ENCODE measurements at places on chromosomes 5 and 9.
A peak's percentile ranks its signal among the peaks of the same experiment; 100 is the strongest.

GRCh38 chr5:125142458-125142857 is 396.0 kb upstream of the ZNF608 start:
- DNase-seq, result no peak

GRCh38 chr9:133342570-133342969 is 5.4 kb downstream of the MED22 start:
- DNase-seq, result no peak

- DNase-seq, result no peak
Measured at GRCh38 chr5:14560091-14560595, 21.4 kb upstream of the OTULINL start.

DNA sequence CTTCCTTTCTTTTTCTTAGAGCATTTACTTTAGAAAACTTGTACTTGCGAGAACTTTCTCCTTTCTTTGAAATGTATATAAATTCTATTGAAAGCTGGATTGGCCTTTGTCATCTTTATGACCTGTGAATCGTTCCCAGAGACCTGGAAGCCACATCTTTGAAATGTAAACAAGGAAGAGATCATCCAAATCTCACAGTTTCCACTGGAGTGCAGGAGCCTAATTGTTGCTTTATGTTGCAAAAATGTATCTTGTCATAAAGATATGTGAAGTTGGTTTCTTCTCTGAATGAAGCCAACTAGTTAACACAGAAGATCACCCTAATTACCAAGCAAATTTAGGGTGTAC is 1101.8 kb downstream of the TAF11L14 start:
- DNase-seq, result no peak

- no peak for DNase-seq
Measured at GRCh38 chr5:83184534-83184933, 107.2 kb downstream of the XRCC4 start.

- DNase-seq, result peak; percentile 50
Measured at GRCh38 chr9:4298255-4299004, 1.4 kb downstream of the GLIS3 start.

- no peak for DNase-seq
Measured at GRCh38 chr5:158430166-158430797, 571.3 kb upstream of the CLINT1 start.

DNA sequence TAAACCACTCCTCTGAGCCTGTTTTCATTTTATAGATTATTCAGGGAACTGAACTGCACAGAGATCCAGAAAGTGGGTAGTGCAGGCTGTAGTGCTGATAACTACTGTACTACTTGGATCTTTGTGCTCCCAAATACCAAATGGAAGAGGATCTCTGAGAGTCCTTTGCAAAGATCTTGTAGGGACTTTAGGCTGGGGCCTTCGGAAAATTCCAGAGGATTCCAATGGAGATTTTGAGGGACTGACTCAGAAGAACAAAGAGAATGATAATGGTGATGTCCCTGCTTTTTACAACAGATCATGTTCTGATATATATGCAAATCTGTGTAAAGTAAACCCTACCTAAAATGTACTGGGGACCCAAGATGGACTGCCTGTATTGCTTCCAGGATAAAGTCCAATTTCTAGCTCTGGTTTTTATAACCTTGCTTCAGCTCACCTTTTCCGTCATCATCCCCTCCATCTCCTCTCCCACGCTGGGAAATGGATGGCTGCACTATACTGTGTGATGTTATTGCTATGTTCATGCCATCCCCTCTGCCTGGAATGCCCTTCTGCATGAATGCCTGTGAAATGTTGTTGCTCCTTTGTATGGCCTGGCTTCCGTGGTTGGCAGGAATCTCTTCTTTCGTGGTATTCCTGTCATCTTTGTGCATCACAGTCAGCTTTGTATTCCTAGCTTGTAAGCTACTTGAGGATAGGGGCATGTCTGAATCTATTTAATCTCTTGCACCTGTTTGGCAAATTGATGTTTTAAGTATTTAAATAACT is 9.7 kb upstream of the PSMD5 start:
- DNase-seq, result no peak

- DNase-seq, result no peak
Measured at GRCh38 chr5:142222225-142222865, 102.5 kb downstream of the SPRY4 start.

GRCh38 chr9:114273461-114273881 is 49.4 kb upstream of the ORM1 start:
- DNase-seq, result no peak

DNA sequence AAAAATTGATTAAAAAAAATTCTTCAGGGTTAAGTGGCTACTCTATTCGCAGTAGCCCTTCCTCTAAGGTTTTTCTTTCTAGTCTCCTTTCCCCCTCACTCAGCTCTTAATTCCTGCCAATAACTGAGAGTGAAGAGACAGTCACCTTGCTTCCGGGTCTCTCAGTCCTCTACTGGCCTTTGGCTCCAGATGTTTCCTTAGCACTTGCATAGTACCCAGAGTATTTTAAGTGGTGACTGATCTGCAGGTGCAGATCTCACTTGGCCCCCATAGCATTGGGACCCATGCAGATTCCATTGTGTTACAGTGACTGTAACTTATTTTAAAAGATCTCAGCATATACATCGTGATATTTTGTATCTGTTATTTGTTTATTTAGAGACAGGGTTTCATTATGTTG is 66.2 kb downstream of the GCNT1 start:
- DNase-seq, result no peak

DNA sequence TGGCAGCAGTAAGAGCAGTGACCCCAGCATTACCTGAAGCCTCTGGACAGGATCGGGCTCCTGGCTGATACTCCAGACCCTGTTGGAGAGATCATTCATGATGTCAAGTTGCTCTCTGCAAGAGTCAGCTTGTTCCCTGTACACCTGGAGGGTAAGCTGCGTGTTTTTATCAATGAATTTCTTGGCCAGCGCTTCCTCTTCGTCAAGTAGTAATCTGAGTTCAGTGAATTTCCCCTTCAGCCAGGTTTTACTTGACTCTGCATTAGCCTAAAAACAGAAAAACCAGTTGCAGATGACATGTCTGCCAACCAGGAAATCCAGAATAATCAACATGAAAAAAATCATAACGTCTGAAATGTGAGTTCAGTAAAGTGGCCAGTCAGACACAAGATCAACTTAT is 19.1 kb downstream of the TRIM14 start:
- DNase-seq, result no peak

DNA sequence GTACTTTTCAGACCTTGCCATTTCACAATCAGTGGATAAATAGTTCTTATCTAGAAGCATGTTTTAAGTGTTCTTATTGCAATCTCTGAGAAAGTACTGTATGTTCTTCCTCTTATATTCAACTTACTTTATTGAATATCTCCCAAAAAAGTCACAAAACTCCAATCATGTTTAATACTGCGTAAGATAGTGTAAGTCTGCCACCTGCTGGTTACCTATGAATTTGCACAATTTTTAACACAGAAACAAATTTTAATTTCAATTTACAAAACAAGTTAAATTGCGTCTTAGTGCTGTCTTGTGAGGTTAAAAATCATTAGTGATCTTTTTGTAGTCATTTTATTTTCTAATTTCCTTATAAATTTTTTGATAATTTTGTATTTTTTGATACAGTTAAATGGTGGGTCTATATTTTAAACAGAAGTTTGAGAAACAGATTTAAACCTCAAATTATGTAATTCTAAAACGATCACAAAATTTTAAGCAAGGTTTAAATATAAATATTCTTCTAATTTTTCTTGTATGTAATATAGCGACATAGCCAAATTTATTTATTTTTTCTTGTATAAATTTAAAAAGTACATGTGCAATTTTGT is 115.8 kb downstream of the EMB start:
- no peak for DNase-seq

GRCh38 chr9:126295082-126295477 is 31.5 kb upstream of the MVB12B start:
- DNase-seq, result no peak

DNA sequence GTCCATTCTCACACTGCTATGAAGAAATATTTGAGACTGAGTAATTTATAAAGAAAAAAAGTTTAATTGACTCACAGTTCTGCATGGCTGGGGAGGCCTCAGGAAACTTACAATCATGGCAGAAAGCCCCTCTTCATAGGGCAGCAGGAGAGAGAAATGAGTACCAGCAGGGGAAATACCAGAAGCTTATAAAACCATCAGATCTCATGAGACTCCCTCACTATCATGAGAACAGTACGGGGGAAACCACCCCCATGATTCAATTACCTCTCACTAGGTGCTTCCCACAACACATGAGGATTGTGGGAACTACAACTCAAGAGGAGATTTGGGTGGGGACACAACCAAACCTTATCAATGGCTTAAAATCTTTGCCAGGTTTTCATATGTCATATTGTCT is 20.3 kb upstream of the TENT4A start:
- DNase-seq, result no peak

DNA sequence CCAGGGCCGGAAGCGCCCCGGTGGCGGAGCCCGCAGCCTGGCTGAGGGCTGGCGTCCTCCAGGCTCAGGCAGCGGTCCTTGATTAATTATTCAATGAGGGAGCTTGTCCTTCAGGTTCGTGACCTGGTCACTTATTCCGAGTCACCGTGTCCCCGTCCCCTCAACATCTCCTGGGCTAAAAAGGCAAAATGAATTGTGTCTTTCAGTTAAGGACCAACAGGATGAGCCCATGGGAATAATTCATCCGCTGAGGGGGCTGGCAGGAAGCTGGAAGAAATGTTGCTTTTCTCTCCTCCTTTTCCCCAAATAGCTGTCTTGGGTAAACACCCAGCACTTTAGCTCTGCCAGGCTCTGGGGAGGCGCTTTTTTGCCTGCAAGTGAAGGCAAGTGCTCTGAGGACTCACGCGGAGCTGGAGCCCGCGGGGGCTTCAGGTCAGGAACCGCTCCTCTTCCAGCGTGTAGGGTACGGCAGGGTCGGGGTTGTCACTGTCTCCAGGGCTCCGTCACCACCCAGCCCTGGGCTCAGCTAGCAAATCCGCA is 13.1 kb downstream of the KCNT1 start:
- no peak for DNase-seq

DNA sequence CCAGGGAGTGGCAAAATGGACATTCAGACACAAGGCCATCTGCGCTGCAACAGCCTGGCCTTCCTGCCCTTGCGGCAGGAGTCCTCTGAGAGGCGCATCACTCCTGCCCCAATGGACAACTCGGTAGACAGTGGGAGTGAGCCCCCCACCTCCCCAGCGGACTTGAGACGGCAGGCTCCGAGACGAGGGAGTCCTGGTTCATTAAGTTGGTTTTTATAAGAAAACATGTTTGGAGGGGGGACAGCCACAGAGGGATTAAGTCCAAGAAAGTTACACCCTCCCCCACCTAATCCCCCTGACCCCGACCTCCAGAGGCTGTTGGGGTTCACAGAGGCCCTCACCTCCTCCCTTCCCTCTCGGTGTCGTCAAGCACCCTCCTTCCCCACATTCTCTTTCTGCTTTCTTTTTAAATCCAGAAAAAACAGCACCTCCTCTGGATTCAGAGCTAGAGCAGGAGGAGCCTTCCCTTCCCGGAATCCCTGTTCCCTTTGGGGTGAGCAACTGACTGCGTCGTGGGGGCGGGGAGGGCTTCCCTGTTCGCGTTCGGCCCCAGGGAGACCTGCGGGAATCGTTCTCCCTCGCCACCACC is 1.8 kb upstream of the EGR1 start:
- no peak for DNase-seq

DNA sequence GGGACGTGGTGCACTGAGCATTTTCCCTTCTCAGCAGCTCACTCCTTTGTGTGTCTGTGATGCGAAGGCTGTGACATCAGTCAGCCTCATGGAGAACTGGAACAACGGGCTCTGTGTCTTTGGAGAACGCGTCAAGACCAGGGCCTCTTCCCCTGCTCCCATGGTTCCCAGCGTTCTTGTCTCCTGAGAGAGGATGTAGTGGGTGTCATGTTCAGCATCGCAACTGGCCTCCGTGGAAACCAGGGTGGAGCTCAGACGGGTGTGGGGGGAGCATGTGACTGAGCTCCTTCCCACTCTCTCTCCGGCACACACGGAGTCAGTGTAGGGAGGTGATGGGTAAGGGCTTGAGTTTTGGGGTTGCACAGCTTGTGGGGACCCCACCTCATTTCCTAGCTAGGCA is 59.7 kb downstream of the TENT4A start:
- DNase-seq, result no peak

- no peak for DNase-seq
Measured at GRCh38 chr9:13141629-13142028, 137.9 kb downstream of the MPDZ start.

GRCh38 chr9:38251036-38251860 is 141.3 kb upstream of the ALDH1B1 start:
- DNase-seq, result no peak

GRCh38 chr9:109487247-109487646 is 10.9 kb downstream of the PTPN3 start:
- DNase-seq, result no peak

- no peak for DNase-seq
Measured at GRCh38 chr5:133391354-133392136, 220.8 kb downstream of the FSTL4 start.

DNA sequence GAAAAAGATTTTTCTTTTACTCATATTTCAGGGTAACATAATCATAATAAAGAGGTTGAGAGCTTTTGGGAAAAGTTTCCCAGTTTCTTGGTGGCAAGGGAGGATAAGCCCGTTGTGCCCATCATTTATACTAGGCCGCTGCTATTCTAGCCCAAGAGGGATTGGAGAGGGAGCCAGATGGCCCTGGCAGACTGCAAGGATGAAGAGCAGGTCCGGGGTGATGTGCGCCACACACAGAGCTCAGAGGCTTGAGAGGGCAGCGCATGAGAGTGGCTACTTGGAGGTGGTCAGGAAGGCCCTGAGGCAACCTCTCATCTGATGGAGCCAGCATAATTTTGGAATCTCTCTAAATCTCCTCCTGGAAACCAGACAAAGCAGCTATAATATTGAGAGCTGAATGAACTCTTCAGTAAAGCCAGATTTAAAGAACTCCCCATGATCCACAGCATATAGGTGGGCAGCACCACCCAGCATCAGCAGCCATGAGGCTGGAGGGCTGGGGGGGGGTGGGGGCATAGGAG is 110.1 kb downstream of the MED27 start:
- DNase-seq, result no peak

GRCh38 chr9:31137176-31138160 is 1247.0 kb upstream of the ACO1 start:
- DNase-seq, result no peak

DNA sequence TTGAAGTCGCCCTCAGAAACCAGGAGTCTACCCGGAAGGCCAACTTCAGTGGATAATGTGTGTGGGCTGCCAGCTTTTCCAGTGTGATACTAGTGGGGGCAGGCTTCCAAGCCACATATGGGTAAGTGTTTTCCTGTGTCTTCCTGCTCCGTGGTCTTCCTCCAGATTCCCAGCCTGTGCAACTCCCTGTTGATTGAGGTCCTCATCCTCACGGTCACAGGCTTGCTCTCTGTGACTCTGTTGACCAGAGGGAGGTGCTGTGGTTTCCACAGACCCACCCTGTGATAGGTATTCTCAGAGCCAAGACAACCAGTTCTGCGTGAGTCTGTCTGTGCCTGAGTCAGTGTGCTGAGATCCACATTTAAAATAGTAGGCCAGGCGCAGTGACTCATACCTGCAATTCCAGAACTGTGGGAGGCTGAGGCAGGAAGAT is 388.0 kb upstream of the IRX2 start:
- DNase-seq, result no peak

DNA sequence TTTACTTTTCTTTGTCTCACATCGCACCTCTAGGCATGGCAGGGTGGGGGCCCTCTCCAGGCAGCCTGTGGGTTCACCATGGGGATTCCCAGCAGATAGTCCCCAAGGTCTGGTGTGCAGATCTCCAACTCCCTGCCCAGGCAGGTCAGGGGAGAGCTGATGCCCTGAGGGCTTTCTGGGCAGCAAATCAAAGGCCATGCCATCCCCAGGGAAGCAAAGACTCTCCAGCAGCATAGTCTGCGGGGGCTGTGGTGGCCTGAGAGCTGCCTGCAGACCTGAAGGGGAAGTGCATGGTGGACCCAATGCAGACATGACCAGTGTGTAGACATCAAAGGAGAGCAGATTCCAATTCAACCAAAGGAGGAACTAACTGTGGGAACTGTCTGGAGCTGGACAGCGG is 7.7 kb downstream of the NEURL1B start:
- no peak for DNase-seq

Data from activated CD8-positive, alpha-beta memory T cell treated with anti-CD3 and anti-CD28 coated beads, Interleukin-2, amount 50 U/mL, for 4 hours (primary cell).